GM04503 (cell line): ENCODE measurements at places on chromosomes 11 and 22.

- peak; percentile 38 for DNase-seq
Measured at GRCh38 chr11:62786318-62787004, 741 bp upstream of the TMEM179B start.

DNA sequence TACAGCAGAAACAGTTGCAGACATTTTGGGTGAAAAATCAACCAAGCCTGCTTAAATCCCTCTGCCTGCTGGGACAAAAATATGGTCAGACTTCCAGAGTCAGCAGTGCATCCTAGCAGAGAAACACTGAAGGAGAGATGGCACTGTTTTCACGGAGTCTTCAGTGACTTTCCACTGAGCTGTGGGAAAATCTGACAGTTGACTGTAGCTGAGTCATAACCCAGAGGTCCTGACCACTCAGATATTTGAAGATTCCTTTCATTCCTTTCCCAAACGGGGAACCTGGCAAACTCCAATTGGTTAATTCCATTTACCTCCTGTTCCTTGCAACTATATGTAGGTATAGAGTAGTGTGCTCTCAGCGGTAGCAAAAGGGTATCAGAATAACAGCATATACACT lies 20.9 kb upstream of the UPB1 start:
- peak; percentile 83 for DNase-seq

DNA sequence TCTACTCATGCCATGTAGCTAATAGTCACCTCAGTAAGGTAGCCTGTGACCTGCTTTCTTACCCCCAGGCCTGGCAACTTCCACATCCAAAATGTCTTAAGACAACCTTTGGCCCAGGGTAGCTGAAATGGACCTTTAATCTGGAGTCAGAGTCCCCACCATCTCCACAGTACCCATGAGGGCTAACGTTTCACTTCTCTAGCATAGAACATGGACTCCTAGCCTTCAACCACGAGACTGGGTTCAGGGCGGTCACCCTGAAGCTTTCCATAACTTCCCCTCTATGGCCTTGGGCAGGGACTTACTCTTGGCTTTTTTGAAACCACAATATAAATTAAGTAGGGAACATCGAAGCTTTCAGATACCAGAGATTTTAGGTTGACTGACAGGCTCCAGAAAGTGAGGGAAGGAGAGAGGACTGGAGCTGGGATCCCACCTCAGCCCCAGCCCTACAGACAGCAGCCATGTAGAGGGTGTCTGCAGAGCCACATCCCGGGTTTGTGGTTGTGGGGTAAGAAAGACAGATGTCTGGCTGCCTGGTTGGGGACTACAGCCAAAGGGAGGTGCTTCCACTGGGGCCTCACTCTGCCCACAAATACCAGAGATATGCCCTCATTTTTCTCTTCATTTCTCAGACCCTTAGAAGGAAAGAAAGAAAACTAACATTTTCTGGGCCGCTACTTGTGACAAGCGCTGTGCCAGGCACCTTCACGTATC lies 2.6 kb downstream of the TBC1D10A start:
- DNase-seq: no peak

DNA sequence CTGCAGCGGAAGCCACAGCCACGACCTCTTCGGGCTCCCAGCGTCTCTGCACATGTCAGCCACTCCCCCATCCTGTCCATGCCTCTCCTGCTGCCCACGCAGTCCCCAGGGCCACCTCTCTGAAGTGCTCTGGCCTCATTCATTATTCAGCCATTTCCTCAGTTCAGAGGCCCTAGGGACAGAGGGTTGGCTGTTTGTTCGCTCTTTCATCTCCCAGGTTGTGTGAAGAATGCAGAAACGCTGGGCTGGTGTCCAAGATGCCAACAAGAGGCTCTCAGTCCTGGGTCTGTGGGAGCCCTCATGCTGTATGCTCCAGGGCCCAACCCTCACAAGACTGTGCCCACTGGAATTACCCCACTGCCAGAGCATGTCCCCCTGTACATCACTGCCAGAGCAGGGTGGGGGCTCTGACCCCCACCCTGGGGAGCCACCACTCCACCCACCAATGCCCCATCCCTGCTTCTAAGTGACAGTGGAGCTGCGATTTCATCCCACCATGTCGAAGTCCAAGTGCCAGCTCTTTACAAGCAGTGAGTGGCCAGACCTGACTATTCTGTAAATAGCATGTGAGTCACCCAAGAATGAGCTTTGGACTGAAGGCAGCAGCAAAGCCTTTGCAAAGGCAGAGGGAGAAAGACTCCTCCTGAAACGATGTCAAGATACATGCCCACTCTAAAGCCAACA lies 209.6 kb downstream of the BUD13 start:
- no peak for DNase-seq

DNA sequence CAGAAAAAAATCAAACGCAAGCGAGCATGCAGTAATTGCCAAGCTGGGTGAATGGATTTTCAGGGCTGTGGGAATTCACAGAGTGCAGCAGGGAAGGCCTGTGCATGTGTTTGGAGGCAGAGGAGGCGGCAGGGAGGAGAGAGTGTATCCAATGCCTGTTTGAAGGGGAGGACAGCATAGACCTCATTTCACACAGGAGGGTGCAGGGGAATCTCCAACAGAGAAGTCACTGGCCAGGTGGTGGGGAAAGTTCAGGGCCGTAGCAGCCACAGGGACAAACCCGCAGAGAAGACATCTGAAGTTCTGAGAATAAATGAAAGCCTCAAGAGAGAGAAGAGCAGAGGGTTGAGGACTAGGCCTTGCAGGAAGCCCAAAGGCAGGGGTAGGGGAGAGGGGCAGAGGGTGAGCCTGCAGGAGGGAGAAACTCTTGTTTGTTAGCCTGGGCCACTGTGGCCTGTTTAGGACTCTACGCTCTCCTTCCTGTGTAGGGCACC lies 19.2 kb upstream of the KDM2A start:
- no peak for DNase-seq

DNA sequence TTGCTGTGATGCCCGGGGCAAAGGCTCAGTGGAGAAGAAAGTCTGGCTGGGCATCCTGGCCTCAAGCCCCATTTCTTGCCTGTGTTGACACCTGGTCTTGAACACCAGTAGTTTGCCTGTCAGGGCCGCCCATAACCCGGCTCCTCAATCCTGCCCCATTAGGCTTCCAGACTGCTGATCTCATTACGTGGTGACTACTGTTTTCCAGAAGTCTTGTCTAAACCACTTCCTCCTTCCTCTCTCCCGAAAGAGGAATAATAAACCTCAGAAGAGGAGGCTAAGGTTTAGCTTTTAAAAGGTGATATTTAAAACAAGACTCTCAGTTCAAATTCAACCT lies 97.7 kb downstream of the CD44 start:
- DNase-seq: no peak

DNA sequence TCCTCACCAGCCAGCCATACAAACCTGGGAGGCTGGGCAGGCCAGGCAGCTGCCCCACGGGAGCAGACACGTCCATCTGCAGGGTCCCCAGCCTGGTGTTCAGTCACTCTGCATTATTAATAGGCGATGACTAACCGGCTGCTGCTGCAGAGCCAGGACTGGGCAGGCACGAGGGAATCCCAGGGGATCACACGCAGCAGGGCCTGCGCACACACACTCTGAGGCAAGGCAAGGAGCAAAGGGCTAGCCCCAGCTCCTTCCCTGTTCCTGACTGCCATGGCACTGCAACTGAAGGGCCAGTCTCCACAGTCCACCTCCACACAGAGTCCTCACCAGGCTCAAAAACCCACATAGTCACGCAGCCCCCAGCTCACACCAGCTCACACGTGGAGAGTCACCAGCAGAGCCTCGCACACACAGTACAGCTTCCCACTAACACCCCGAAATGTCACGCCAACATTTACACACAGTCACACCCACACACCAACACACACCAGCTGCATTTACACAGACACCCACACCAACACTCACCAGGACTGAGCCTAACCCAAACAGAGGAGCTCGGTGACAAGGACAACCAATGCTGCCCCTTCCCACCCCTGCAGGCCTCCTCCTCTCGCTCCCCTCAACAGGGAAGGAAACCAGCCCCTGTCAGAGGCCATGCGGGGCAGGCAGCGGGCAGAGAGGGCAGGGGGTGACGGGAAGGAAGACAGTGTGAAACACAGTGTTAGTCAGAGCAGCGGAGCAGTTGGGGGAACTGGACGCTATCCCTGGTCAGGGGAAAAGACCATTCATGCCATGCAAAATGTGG lies 47.3 kb downstream of the NRXN2 start:
- DNase-seq: peak; percentile 68

GRCh38 chr11:120675171-120675570 lies 163.6 kb downstream of the GRIK4 start:
- DNase-seq: no peak

GRCh38 chr11:33667819-33668467 lies 32.7 kb downstream of the C11orf91 start:
- no peak for DNase-seq

- no peak for DNase-seq
Measured at GRCh38 chr11:27722117-27722952, 22.1 kb upstream of the BDNF start.

DNA sequence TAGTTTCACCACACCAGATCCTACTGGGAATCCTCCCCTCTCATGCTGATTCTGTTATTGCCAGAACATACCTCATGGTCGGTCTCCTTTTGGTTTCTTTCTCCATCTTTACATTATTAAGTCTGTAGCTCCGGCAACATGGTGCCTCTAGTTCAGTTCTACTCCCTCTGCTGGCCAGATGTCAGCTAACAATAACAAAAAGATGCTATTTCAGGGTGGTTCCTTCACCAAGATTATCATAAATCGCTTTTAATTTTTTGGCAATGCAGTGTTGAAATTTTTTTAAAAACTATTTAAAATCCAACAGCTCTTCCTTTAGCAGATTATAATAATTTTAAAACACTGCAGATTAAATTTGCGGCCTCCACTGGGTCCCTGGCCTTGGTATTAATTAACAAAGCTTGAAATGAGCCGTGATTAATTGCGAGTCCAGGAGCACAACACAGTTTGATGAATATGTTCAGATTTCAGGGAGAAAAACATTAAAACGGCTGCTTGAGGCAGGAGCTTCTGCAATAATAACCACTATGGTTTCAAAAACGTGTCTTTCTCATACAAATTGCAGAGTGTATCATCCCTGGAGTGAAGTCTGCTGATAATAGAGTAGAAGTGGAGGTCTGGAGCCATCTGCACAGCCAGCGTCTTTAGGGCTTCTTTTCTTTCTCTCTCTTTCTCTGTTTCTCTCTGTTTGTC lies 492.9 kb upstream of the KIRREL3 start:
- no peak for DNase-seq

DNA sequence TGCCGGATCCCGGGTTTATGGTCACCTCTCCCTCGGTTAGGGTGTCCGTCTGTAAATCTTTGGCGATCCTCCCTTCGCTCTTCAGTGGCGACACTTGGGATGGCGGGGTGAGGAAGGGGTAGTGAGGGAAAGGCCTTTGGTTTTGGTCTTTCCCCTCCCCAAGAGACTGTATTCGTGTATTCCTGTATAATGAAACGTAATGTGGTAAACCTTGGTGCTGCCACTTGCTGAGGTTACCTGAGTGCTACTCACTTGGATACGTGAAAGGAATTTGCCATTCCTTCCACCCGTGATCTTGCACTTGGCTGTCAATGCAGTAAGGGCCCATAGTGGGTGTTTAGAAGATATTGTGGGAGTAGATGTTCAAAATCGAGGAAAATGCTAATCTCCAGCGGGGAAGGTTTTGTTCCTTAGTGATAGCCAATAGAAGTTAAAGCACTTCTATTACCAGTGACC lies 578 bp upstream of the NUP160 start:
- no peak for DNase-seq

DNA sequence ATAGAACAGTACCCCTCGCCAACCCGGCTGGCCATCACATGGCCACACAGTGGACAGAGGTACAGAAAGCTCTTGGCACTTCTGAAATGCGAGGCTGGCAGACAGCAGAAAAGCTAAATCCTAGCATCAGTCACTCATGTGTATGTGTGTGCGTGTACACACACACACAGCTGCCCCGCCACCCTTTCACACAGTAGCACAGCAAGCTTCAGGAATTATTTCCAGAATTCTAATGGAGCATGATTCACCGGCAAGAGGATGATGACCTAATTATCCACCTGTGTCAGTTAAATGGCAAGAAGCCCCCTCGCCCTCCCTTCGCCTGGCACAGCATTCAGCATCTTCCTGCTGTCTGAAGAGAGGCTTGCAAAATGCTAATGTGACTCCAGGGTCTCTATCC lies 336.0 kb downstream of the SHANK2 start:
- DNase-seq: no peak

- DNase-seq: no peak
Measured at GRCh38 chr11:76501526-76502202, 56.8 kb downstream of the EMSY start.

DNA sequence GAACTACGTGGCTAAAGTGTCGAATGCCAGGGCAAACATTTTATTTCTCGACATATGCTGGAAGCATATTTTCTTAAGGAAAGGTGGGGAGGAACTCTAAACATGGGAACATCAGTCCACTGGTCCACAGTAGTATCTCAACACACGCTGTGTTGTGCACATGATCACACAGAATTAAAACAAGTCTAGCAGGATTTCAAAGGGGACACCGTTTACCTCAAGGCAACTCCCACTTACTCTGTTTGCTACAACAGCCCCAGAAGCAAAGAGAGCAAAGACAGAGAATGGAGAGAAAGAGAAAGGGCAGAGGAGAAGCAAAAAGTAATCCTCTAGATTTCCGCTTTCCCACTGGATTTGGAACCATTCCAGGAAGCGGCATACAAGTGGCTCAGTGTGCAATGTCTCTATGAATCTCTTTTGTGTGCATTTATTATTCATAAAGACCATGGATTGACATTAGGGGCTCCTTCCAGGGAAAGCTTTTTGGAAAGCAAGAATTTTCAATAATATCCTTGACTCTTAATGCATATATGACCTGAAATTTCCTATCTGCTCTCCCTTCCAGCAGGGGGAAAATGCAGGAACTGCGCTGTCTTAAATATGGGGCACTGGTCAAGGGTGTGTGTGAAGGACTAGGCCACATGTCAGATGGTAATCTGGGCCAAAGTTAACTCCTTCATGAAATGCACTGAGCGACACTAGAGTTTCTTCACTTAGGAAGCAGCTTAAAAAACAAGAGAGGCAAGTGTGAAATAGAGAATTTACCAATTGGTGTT lies 34.8 kb upstream of the CCDC34 start:
- no peak for DNase-seq

GRCh38 chr22:40006641-40007040 lies 11.9 kb downstream of the FAM83F start:
- DNase-seq: no peak

GRCh38 chr11:2300936-2301630 lies 635 bp downstream of the C11orf21 start:
- DNase-seq: no peak

DNA sequence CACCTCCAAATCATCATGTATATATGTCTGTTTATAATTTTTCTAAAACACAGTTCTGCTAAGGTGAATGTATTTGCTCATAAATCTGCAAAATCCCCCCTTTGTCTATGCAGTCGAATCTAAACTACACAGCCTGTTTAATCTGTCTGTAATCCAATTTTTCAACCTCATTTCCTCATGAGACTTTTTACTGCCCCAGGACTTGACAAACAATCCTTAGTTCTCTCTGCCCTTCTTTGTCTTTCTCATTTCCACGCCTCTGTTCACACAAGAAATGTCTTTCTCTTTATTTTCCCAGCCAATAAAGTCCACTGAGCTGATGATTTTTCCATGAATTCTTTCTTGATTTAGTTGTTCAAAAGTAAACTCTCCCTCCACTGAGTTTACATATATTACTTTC lies 1154.3 kb downstream of the FAM181B start:
- DNase-seq: no peak
